ENCODE measurements at places on chromosomes 4 and X. TPM values are rescaled to one million over a fixed set of nuclear protein-coding genes. Genes with fewer than 3 reads are reported as not detected.

Gene SPON2
- total RNA-seq, result 48.3 TPM

Gene COL4A5
- total RNA-seq, result 24.9 TPM

Gene CDKL2
- 0.21 TPM for total RNA-seq

Gene ARHGAP6
- 45.7 TPM for total RNA-seq

Gene MTTP
- not detected for total RNA-seq

Gene COX7B2
- not detected for total RNA-seq

Gene C4orf36
- total RNA-seq, result 5.3 TPM

Gene STEEP1
- total RNA-seq, result 27.8 TPM

Gene SLC25A5
- total RNA-seq, result 83.3 TPM

GRCh38 chr4:109276482-109277095 is 25.9 kb downstream of the COL25A1 start:
- no peak for DNase-seq

GRCh38 chr4:32030406-32030805 is 1310.2 kb downstream of the PCDH7 start:
- DNase-seq, result no peak

DNA sequence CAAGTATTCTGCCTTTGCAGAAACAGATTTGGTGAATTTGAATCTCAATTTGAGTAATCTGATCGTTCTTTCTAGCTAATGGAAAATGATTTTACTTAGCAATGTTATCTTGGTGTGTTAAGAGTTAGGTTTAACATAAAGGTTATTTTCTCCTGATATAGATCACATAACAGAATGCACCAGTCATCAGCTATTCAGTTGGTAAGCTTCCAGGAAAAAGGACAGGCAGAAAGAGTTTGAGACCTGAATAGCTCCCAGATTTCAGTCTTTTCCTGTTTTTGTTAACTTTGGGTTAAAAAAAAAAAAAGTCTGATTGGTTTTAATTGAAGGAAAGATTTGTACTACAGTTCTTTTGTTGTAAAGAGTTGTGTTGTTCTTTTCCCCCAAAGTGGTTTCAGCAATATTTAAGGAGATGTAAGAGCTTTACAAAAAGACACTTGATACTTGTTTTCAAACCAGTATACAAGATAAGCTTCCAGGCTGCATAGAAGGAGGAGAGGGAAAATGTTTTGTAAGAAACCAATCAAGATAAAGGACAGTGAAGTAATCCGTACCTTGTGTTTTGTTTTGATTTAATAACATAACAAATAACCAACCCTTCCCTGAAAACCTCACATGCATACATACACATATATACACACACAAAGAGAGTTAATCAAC is 15.3 kb downstream of the PLP1 start:
- no peak for DNase-seq

DNA sequence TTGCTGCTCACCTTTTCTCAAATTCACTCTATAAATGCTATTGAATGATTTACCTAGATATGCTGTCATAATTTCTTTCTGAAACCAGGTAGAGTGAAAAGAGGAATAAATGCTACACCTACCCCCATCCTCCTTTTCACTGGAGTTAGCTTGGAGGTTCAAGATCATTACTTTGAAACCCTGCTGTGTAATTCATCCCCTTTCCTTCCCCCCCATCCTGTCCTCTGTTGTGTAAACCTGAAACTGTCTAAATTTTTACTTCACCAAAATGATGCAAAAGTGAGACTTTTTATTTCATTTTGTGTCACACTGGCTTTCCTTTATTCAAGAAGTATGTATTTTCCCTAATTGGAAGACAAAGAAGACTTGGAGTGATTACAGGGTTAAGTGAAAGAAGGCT is 5.4 kb downstream of the ZCCHC18 start:
- DNase-seq, result no peak

- no peak for DNase-seq
Measured at GRCh38 chrX:140860718-140861117, 141.7 kb upstream of the SPANXB1 start.

- DNase-seq, result no peak
Measured at GRCh38 chr4:1099684-1100335, 13.6 kb downstream of the RNF212 start.

DNA sequence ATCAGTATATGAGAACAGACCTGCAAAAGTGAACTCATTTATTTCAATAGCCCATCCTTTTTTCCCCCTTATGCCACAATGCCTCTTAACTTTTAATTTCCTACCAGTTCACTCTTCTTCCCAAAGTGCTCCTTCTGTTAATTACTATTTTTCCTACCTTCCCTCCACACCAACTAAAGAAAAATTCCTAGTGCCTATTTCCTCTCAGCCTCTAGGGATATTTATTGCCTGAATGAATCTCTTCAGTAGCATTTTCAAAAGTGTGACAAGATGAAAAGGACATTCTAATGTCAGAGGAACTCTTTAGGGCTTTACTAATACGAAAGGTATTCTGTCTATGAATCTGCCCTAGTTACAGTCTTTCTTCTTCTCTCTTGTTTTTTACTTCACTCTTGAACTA is 181.1 kb upstream of the SPRY1 start:
- no peak for DNase-seq

GRCh38 chr4:1204828-1205585 is 32.6 kb upstream of the SPON2 start:
- peak; percentile 8 for DNase-seq

- DNase-seq, result no peak
Measured at GRCh38 chr4:64079316-64079715, 329.9 kb downstream of the TECRL start.

- DNase-seq, result no peak
Measured at GRCh38 chrX:136497556-136498052, at the start of gene HTATSF1. TSS of gene HTATSF1 (plus strand) at chrX:136497592. CDS start at chrX:136497685, 93 bp downstream.

DNA sequence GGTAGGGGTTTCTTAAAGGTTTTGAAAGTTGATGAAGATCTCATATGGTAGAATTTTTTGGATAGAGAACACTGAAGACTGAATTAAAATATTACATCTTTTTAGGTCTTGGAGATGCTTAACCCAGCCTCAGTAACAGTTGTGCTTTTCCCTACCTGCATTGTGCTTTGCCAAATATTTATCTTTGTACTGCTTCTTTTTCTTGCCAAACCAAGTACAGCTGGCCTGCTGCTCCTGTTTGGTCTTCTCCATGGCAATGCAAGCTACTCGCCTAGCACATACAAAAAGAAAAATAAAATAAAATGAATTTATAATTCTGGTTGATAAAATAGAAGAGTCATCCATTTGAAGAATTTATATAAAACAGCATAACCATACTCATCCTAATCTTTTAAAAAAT is 95.4 kb downstream of the NYX start:
- DNase-seq, result no peak

DNA sequence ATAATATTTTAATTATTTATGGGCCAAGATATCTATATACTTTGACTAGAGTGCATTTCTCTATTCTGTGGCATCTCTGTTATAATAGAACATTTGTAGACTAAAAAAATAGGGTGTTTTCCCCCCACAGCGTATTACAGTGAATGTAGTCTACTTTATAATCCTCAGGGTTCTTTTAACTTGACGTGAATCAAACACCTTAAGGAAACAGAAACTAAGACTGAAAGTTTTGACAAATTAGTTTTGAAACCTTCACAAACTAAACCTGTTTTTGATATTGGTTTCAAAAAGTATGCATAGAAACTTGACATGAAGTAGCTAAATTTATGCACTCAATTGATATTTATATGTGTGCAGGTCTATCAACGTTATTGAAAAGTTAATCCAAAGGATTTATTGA is 1963.1 kb upstream of the TENM3 start:
- DNase-seq, result no peak

GRCh38 chr4:30116401-30116800 is 603.8 kb upstream of the PCDH7 start:
- no peak for DNase-seq

GRCh38 chr4:15003891-15004738 is 1.8 kb downstream of the CPEB2 start:
- peak; percentile 25 for DNase-seq

GRCh38 chr4:82733636-82734035 is 65.0 kb downstream of the SCD5 start:
- DNase-seq, result no peak

DNA sequence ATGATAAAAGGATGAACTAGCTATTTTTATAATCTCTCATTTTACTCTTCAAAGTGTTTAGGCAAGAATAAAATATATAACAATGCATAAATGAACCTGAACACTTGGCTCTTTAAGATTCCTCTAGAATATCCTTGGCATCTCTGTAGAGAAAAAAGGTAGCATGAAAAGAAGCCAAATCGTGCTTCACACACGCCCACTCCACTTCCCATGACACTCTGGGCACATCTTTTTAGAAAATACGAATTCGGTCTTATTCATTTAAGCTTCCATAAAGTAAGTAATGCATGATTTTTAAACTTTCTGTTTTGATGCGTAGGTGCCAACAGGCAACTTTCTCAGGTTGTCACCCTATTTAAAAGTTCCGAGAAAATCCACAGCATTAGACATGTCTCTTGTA is 73.6 kb upstream of the SORBS2 start:
- DNase-seq, result no peak

DNA sequence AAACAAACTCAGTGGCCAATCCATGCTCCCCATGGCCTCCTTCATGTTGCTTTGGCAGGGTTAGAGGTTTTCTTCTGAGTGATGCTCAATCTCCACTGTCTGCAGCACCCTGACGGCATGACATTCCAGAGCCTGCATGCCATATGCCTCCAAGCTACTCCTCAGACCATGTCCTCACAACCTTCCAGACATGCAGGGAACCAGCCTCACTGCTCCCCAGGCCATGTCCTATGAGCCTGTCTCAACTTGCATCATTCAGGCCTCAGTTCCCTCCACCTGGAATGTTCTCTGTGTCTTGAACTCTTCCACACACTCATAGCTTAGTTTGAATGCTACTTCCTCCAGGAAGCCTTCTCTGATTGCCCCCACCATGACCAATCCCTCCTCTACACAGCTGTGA is 18.8 kb downstream of the PROM1 start:
- no peak for DNase-seq

DNA sequence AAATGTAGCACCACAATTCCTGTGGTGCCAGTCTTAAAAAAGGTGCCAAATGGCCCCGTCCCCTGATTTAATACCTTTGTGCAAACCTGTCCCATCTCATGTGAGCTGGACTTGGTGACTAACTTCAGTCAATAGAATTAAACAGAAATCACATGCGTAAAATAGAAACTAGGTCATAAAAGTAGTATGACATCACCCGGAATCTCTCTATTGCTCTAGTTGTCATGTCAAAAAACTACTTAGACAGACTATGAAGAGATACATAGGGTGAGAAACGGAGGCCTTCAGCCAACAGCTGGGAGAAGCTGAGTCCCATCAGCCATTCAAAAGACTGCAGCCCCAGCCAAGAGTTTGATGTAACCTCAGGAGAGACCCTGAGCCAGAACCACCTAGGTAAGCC is 293.5 kb upstream of the HS3ST1 start:
- DNase-seq, result no peak

DNA sequence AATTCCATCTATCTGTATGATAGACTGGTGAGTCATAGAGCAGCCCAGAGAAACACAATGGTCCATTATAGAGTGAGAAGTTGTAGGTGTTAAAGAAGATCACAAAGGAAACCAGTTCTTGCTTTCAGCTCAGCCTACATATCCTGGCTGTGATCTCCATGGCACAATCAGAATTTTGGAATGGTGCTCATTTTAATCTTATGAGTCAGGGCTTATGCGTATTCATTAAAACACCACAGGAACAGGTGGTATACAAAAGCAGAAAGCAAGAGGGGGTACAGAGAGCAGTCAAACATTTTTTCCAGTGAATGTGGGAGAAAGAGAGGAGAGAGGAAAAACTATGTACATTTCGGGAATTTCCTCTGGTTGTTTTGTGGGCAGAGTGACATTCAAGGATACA is 126.9 kb downstream of the MFAP3L start:
- DNase-seq, result no peak

DNA sequence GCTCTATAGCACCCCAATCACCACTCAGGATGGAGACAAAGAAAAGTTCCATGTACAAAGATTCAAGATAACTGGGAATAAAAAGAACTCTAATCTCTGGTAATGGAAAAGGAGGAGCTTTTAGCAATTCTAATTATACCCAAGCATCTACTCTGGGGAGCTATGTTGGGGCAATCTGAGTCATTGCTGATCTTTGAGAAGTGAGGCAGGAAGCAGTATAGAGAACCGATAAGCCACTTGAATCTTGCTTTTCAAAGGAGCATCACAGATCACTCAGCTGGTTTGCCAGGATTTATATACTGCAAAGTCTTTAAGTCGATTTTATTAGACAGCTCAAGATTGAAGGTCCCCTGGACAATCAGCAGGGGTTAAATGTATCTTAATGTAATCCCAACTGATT is 220.0 kb downstream of the ENOX2 start:
- DNase-seq, result no peak

GRCh38 chr4:89055157-89056080 is 1.6 kb downstream of the FAM13A start:
- DNase-seq, result no peak

GRCh38 chr4:2924765-2925301 is 38.4 kb downstream of the NOP14 start:
- no peak for DNase-seq

GRCh38 chr4:185142564-185142911 is 528 bp upstream of the SLC25A4 start:
- DNase-seq, result no peak

DNA sequence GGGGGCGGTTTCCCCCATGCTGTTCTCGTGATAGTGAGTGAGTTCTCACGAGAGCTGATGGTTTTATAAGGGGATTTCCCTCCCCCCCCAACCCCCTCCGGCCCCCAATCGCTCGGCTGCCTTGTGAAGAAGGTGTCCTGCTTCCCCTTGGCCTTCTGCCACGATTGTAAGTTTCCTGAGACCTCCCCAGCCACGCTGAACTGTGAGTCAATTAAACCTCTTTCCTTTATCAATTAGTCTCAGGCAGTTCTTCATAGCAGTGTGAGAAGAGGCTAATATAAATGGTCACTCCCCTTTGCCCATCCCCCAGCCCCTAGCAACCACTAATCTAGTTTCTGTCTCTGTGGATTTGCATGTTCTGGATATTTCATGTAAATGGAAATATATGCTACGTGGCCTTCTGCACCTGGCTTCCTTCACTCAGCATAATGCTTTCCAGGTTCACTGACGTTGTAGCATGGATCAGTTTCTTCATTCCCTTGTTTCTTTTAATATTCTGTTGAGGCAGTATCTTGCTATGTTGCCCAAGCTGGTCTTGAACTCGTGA is 16.4 kb downstream of the GPR143 start:
- DNase-seq, result no peak

DNA sequence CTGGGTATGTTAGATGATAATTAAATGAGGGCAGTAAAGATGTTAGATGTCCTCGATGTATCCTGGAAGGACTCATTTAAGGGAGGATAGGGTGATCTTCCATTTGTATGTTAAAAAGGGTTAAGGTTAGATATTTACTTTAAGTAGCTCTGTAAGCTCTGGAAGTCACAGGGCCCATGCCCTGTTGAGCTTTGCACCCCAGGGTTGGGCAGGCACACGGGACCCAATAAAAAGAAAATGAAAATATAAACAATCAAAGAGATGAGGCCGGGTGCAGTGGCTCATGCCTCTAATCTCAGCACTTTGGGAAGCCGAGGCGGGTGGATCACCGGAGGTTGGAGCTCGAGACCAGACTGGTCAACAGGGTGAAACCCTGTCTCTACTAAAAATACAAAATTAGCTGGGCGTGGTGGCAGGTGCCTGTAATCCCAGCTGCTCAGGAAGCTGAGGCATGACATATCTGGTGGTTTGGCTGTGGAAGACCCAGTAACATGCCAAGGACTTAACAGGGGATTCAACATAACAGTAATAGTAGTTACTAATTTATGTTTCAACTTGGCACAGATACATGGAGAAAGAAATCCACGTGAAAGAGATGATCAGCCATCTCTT is 16.9 kb upstream of the PHEX start:
- no peak for DNase-seq
